Left cardiac atrium (tissue), 4 donors: ENCODE measurements at places on chromosomes 12 and 14. TPM values are rescaled to one million over a fixed set of nuclear protein-coding genes. Genes with fewer than 3 reads are reported as not detected.

KCNC2 gene
- total RNA-seq: not detected

AKAP5 gene
- total RNA-seq: 0.26 TPM

DNA sequence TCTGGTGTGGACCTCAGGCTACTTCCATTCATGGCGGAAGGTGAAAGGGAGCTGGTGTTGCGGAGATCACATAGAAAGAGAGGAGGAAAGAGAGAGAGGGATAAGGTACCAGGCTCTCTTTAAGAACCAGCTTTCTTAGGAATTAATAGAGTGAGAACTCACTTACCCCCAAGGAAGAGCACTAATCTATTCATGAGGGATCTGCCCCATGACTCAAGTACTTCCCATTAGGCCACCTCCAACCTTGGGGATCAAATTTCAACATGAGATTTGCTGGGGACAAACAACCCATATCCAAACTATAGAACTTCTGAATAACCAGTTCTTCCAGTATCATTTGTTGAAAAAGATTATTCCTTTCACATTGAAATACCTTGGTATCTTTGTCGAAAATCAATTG, 34.0 kb upstream of the C2CD5 start:
- no peak for DNase-seq

GRCh38 chr12:113437729-113438100, 15.5 kb downstream of the SDSL start:
- DNase-seq: no peak

DNA sequence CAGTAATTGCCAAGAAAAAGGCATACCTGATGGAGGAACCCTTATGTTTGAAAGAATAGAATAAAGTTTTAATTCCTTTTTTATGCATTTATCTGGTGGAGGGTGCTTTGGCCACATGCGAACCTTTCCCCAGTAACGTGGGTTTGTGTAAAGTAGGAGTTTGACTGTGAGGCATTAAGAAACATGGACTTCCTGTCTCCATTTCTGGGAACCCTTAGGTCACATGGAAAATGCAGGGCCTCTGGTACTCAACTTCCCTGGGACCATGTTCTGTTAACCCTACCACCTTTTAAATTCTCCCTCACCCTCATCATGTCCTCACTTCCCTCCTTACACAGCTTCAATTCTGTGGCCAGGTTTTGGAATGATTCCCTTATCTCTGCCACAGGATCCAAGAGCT, 80.3 kb downstream of the PPM1A start:
- no peak for DNase-seq

GRCh38 chr14:26905229-26905628, 307.4 kb upstream of the NOVA1 start:
- no peak for DNase-seq

DNA sequence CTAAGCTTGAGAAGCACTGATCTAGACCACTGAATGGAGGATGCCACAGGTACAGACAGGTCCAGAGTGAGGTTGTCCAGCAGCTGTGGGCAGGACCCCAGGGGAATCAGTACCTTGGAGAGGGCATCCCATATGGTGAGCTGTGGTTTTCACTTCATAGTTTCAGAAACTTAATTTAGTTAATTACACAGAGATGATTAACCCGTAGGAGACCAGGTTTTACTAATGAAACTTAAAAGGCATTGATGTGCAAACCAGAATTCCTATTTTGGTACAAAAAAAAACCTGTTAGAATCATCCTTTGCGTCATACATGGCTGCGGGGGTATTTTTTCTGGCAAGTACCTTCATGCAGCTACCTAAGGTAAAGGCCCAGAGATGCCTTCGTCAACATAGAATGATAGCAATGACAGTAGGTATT, 159.3 kb downstream of the DACT1 start:
- no peak for DNase-seq

GRCh38 chr12:4270831-4271716, 2.5 kb upstream of the CCND2 start:
- peak; percentile 63 for DNase-seq
